ENCODE measurements at places on chromosomes 3 and 15.

DNA sequence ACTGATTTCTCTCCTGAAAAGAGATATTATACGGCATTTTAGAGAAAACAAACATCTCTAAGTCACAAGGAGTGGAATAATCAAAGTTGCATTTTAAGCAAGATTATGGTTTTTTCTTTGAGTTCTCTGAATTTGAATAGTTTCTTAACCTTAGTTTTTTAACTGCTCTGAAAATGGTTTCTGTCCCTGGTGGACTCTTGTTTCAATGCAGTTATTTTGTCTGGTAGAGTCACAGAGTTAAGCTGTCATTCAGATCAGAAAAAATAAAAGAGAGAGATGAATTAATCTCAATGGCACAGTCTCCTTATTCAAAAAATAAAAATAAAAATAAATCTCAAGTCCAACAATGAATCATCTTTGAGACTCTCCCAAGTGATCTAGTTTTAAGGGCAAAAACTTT is 19.0 kb downstream of the AGTR1 start:
- DNase-seq, result no peak

DNA sequence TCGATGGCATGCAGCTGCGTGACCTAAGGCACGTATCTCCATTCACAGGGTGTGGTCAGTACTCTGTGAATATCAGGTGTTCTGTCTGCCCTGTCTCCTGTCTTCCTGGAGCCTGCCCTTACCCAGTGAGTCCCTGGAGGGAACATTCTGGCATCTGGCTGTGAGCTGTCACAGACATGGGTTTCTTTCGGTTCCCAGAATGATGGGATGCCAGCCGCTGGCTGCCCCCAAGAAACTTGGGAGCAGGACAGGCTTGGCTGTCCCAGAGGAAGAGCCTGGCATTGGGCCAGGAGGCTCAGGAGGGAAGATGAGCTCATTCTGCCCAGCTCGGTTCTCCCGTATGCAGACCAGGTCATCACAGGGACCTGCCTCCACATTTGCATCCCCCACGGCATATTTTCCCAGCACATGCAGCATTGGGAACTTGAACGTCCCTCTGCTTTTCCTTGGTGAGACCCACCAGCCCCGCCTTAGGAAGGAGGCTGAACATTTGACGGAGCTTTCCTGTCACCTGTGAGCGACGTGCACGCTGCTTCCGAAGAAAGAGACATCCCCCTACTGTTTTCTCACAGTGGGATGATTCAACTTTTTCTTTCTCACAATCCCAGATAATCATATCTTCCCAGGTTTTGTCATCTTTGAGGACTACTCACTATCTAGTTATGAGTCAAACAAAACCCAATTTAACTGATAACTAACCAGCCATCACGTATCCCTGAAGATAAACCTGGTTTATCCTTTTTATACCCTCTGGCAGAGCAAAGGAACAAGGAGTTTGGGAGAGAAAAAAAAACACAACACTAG is 22.0 kb upstream of the PGPEP1L start:
- no peak for DNase-seq

DNA sequence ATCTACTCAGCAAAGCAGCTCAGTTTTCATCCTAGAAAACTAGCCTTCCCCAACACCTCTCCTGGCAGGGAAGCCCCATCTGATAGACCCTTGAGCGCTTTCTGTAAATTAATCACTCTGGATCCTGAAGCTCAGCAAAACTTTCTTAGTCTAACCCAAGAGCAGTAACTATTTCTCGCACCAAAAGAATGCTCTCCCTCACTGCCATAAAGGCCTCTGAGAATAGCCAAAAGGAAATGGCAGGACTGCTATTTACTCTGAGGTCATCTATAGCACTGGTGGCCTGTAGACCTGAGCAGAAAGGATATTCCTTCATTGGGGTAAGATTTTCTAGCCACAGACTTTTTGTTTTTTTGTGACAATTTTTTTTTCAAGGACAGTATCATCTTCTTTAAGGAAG is 345.8 kb upstream of the ADAMTS9 start:
- no peak for DNase-seq

DNA sequence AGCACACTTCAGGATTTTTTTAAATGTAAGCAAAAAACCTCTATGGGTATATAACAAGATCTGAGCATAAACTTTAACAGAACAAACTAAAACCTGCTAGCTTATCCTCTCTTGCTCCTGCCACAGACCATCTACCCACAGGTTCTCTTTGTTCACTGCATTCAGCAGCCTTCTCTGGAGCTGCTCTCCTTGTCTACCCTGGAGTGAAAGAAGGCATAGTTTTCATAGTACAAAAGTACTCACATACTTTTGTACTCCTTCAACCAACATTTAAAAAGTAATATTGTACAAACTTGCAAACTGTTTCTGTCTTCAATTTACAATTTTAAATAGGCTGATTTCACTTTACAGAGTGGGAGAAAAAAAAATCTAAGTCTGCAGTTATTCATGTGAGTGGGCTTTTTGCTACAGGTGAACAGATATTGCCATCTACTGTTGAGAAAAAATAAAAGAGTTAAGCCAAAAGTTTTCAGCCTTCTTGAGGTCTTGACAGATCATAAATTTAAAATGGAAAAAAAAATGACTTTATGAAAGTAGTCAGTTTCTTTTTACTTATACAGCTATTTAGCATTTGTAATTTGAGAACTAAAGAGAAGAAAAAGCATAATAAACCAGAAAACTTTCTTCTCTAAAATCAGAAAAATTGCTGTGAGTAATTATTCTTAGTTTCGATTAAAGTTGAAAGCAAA is 20.4 kb downstream of the TERC start:
- DNase-seq, result no peak

DNA sequence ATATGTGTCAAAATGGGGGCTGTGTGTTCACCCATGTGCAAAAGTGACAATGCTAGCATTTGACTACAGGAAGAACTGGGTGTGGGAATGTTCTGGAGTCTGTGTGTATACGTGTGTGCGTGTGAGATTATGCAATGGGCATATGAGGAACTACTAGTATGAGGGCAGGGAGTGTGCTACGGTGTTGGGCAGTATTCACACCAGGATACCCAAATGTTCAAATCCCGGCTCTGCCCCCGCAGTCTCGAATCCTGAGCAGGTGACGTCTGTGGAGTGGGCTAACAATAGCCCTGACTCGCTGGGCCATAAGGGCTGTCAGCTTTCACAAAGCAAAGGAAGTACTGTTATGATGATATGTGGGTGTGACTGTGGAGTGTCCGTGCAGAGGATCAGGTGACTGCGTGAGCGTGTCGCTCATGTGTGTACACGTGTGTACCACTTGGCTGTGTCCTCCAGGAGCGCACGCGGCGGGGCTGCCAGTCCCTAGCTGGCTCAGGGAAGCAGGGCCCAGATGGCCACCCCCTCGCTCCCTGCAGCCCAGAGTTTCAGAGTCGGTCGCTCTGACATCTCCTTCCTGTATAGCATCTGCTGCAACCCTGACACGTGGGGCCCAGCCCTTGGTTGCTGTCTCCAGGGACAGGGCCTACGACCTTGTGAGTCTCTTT is 27.2 kb downstream of the IQSEC1 start:
- DNase-seq, result no peak

DNA sequence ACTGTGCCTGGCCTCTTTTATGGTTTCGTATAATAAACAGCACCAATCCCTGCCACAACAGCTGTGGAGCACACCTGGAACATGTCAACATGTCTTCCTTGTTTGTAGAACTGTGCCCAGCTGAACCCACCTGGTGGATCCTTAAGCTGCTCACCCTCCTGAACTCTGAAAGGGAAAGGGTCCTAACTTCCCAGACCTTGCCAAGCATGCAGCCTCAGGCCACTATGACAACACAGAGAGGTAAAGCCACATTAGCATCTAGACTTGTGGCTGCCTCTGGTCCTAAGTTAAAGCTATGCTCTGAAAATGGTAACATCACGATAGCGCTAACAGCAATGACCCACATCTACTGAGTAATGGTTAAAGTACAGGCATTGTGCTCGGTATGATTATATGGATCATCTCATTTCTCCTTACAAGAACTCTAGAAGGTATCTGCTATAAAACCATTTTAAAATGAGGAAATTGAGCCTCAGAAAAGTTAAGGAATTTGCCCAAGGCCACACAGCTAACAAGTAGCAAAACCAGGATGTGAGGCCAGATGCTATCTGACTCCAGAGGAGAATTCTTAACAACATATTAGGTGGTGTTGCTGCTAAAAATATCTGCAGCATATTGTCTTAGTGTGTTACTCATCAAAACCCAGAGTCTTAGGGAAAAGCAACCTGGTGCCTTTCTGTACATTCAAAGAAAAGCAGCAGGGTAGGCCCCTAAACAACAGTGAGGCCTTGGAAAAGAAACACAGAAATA is 23.1 kb upstream of the HERC1 start:
- DNase-seq, result no peak

GRCh38 chr3:115227461-115227860 is 80.4 kb upstream of the ZBTB20 start:
- no peak for DNase-seq

GRCh38 chr3:59006634-59007517 is 42.9 kb downstream of the CFAP20DC start:
- DNase-seq, result no peak

GRCh38 chr3:151688571-151688970 is 45.2 kb upstream of the AADACL2 start:
- no peak for DNase-seq

DNA sequence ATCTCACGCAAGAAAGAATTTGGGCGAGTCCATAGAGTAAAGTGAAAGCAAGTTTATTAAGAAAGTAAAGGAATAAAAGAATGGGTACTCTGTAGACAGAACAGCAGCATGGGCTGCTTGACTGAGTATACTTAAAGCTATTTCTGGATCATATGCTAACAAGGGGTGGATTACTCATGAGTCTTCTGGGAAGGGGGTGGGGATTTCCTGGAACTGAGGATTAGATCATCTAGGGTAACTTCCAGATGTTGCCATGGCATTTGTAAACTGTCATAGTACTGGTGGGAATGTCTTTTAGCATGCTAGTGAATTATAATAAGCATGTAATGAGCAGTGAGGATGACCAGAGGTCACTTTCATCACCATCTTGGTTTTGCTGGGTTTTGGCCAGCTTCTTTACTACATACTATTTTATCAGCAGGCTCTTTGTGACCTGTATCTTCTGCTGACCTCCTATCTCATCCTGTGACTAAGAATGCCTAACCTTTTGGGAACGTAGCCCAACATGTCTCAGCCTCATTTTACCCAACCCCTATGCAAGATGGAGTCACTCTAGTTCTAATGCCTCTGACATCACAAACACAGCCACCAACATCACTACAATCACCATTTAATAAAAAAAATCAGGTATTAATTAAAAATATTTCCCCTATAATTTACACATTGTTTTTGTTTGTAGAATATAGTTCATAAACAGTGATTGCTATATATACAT is 890.7 kb upstream of the EPHA6 start:
- peak; percentile 89 for DNase-seq

DNA sequence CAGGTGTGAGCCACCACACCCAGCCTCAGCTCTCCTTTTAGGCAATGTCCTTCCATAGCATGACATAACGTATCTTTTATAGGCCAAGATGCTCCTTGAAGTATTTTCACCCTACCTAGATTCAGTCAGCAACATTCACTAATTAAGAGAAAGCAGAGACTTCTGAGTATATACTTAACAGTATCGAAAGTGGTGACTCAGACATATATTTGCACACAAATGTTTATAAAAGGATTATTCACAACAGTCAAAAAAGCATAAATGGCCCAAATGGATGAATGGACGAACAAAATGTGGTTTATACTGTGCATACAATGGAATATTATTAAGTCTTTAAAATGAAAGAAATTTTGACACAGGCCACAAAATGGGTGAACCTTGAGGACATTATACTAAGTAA is 108.6 kb downstream of the ZNF385D start:
- no peak for DNase-seq

- DNase-seq, result no peak
Observed at GRCh38 chr3:27708250-27708649, 13.9 kb downstream of the EOMES start.
